ENCODE measurements at places on chromosomes 6 and 20. TPM values are rescaled to one million over a fixed set of nuclear protein-coding genes. Genes with fewer than 3 reads are reported as not detected.

The MYO6 gene
- 9.4 TPM for total RNA-seq

The PLA2G7 gene
- total RNA-seq = 0.04 TPM

The DNMT3B gene
- total RNA-seq = 4.7 TPM

The NKAIN2 gene
- not detected for total RNA-seq

The FAM209B gene
- not detected for total RNA-seq

The CLIC5 gene
- total RNA-seq = not detected
